Stimulated activated naive CD4-positive, alpha-beta T cell (primary cell): ENCODE measurements at places on chromosomes 12 and 14.

- DNase-seq: no peak
Observed at GRCh38 chr14:61037215-61037614, 56.2 kb downstream of the SLC38A6 start.

- DNase-seq: no peak
Observed at GRCh38 chr12:14618983-14619382, 51.3 kb upstream of the PLBD1 start.

- peak; percentile 4 for DNase-seq
Observed at GRCh38 chr14:23182372-23183157, 895 bp downstream of the SLC7A8 start.

GRCh38 chr12:43208221-43208620, 343.8 kb downstream of the ADAMTS20 start:
- DNase-seq: no peak

GRCh38 chr12:124240493-124240892, 54.4 kb upstream of the RFLNA start:
- no peak for DNase-seq

GRCh38 chr14:23125933-23126524, 7.0 kb upstream of the CEBPE start:
- DNase-seq: no peak

GRCh38 chr14:57692671-57693070, 173.2 kb downstream of the SLC35F4 start:
- no peak for DNase-seq

- DNase-seq: no peak
Observed at GRCh38 chr14:103115845-103116572, 7.3 kb upstream of the TNFAIP2 start.

DNA sequence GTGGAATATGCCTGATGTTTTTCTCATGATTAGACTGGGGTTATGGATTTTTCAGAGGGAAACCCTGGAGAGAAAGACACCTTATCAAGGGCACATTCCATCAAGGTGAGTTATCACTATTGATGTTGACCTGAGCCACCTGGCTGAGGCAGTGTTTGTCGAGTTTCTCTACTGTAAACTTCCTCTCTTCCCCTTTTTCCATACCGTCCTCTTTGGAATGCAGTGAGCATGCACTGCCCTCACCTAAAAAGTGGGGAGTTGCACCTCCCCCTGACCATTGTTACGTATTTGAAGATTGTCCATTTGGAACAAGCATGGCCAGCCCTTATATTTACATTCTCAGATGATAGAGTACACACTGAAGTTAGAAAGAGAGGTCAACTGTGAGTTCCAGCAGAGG, 53.9 kb upstream of the PWP1 start:
- no peak for DNase-seq

DNA sequence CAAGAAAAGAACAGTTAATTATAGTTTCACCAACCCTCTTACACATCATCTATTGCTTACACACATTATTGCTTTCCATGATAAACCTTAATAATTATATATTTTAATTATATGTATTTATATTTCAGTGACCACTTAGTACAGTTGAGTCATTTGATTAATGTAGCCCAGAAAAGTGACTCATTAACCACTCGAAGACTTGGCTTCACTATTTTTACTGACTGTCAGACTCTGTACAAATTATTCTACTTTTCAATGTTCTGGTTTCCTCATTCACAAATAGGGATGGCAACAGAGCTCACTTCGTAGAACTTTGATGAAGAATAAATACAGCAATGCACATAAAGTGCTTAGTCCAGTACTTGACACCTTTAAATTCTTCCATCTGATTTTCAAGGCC, 98.3 kb downstream of the CFAP54 start:
- no peak for DNase-seq

DNA sequence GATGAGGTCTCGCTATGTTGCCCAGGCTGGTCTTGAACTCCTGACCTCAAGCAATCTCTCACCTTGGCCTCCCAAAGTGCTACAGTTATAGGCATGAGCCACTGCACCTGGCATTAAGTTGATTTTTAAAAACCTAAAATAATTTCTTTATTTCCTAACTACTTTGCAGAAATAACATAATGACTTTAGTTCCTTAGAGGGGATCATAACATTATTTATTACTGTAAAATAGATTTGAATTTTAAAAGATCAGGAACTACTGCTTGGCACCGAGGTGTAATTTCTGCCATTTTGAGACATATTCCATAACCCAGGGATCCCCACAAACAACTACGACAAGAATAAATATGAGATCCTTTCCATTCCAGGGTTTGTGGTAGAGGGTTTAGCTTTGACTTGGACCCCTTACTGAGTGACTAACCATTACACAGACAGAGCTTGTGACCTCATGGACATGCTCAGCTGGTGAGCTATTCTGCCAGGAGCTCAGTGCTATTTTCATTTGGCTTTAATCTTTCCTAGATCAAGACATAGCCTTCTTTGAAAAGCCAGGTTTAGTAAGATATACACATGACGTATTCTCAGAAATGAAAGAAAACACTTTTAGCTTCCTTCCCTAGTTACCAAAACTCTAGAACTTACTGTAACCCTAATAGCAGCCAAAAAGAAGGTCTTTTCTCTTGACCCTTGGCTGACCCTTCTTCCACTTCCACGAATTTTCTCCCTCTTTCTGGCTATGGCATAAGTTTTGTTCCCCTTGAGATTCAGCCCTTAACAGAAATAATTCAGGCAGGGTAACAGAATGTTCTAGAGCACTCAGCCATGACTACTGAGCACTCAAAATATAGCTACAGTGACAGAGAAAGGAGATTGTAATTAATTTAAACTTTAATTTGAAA, 75.1 kb upstream of the NUDT4 start:
- no peak for DNase-seq

GRCh38 chr14:23694085-23694948, 58.2 kb downstream of the DHRS2 start:
- DNase-seq: no peak

DNA sequence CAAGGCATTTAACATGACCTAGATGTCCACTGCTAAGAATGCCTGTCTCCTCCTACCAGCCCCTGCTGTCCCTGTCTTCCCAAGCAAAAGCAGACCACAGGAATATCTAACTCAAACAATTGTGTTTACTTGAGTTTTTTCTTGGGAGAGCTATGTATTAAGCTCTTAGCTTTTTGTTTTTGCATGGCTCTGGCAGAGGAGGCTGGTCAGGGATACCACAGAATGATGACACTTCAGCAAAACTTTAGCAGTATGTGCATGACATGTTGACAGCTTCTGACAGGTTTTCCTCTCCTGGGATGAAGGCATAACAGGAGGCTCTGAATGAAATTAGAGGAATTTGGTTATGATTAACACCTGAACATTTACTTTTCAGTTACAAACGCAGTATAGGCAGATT, 6.9 kb downstream of the TMBIM6 start:
- no peak for DNase-seq

GRCh38 chr12:92551210-92551609, 151.6 kb upstream of the PLEKHG7 start:
- DNase-seq: no peak

- no peak for DNase-seq
Observed at GRCh38 chr12:62724947-62725451, 210.0 kb downstream of the PPM1H start.

- peak; percentile 50 for DNase-seq
Observed at GRCh38 chr14:68815298-68816182, 22.7 kb upstream of the ZFP36L1 start.

DNA sequence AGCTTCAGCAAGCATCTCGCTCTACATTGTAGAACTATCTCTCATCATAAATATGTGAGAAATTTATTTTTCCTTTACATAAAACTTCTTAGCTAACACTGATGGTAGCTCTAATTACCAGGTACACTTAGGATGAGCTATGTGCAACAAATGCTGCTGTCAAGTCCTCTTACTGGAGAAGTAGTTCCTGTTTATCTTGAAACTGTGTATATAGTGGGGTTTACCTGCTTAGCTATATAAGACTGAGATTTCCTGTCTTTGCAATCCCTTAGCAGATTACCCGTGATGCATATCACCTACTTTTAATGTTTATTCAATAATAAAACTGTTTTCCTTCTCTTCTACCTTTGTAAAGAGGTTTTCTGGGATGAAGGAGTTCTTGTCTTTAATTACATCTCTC, 98.0 kb upstream of the USP15 start:
- peak; percentile 21 for DNase-seq

GRCh38 chr14:101839236-101839635, 77.7 kb downstream of the PPP2R5C start:
- peak; percentile 14 for DNase-seq

- DNase-seq: no peak
Observed at GRCh38 chr14:103061482-103061976, 4.2 kb upstream of the CDC42BPB start.

- DNase-seq: no peak
Observed at GRCh38 chr14:23177181-23177580, 6.3 kb downstream of the SLC7A8 start.

- DNase-seq: no peak
Observed at GRCh38 chr14:65613131-65613650, 200.7 kb downstream of the FUT8 start.

GRCh38 chr14:25759256-25759655, 709.3 kb upstream of the STXBP6 start:
- no peak for DNase-seq

- no peak for DNase-seq
Observed at GRCh38 chr12:38930990-38931389, 25.6 kb upstream of the CPNE8 start.

- peak; percentile 44 for DNase-seq
Observed at GRCh38 chr14:50667996-50668825, at the start of gene SAV1. TSS of gene SAV1 (minus strand) at chr14:50668306. CDS start at chr14:50667967, 339 bp downstream.

DNA sequence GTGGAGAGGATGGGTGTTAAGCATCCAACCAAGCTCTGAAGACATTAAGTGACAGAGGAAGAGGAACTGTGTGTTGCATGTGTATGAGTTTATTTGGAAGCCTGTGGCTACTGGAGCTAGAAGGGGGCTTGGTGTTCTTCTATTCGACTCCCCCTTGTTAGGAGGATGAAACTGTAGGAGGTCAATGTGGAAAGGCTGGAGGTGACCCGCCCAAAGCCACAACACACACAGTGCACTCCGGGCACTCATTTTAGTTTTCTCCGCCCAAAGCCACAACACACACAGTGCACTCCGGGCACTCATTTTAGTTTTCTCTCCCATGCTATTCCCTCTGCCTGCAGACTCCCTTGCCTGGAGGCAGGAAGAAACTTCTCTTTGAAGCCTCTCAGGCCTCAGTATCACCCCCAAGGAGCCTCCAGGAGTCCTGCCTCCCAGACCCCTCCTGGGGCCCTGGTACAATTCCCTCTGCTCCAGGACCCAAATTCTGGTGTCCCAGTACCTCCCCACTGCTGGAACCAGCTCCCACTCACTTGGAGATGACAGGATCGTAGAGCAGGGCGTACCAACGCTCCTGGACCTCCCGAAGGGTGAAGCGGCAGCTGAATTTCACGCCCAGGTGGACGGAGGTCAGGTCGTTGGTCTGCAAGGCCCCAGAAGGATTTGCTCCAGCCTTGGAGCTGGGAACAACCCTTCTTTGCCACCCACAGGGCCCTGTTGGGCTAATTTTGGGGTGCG, 3.8 kb downstream of the MCRS1 start:
- no peak for DNase-seq

- DNase-seq: no peak
Observed at GRCh38 chr12:4423528-4424195, 22.0 kb downstream of the FGF6 start.

DNA sequence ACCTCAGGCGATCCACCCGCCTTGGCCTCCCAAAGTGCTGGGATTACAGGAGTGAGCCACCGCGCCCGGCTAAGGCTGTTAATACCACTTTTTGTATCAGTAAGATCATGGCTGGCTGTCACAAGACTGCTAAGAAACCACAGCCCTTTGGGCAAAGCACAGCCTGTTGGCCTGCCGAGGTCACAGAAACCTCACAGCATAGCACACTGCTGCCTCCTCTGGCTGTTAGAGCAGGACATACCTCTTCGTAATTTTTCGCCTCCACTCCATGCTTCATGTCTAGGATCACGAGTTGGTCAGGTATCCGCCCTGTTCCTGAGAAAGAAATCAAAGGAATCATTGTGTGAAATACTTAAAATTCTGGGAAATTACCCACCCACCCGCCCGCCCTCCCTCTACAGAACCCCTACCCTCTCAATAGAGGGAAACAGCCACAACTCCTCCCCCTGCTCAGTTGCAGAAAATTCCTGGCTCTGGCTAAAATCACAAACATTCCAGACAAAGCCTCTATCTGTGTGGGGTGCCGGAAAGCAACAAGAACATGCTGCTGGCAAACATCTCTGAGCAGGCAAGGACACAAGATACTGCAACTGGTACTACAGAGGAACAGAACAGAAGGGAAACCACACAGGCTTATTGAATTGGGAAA, 20.7 kb upstream of the NEK9 start:
- DNase-seq: no peak

- no peak for DNase-seq
Observed at GRCh38 chr12:52949413-52950331, 754 bp downstream of the KRT18 start.

DNA sequence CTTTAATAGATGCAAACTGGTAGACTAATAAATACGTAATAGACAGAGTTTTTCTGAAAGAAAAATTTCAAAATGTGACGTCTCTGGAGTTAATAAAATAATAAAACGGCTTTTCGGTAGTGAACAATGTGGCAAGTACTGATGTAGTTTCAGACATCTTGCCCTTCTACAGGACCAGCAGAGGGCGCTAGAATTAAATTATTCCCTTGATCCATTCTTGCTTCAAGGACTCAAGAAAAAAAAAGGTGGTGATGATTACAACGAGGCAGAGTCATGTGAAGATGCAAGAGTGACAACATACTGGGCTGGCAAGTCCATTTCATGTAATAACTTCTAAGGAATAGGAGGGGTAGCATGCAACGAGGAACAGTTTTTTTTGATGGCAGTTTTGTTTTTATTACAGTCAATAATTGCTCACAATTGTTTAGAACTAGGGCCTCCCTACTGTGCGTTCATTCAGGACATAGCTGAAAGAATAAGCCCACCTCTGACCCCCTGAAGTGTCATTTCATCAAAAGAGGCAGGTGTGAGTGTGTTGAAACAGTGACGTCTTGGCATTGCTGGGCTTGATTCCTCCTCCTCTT, 101.0 kb upstream of the GZMB start:
- no peak for DNase-seq

DNA sequence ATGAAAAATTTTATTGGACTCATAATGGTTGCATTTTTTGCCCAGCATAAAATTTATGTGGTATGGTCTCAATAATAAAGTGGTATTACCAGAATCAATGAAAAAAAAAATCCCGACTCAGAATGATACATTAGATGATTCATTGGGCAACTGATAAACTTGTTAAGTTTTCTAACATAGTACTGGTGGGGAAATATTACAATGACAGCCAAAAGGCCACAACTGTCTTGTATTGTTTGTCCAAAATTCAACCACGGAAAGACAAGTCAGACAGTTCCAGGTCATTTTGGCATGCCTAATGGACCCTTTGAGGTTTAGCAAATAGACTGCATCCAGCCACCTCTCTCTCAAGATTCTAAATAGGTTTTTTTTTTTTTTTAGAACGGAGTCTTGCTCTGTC, 70.5 kb upstream of the TRIM9 start:
- DNase-seq: no peak

GRCh38 chr12:68227356-68227755, 1.7 kb upstream of the IL26 start:
- no peak for DNase-seq

DNA sequence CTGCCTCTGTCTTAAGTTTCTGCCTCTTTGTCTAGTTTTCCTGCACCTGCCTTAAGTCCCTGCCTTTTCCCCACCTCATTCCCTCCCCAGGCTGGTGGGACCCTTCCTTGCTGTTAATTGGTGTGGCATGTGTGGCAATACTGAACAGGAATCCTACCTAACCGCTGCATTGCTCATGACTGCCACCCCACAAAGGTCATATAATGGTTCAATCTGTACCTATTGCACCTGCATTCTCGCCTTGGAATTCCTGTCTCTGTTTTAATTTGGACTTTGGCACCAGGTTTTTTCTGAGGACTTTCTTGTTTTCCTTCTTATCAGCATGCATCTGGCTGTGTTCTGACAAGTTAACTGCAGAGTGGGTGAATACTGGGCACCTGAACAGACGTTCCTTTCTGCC, 966.2 kb upstream of the TMEM132C start:
- DNase-seq: no peak
